ENCODE measurements at places on chromosomes 12 and 14.

- DNase-seq = no peak
Observed at GRCh38 chr12:40464121-40464520, 228.1 kb upstream of the CNTN1 start.

DNA sequence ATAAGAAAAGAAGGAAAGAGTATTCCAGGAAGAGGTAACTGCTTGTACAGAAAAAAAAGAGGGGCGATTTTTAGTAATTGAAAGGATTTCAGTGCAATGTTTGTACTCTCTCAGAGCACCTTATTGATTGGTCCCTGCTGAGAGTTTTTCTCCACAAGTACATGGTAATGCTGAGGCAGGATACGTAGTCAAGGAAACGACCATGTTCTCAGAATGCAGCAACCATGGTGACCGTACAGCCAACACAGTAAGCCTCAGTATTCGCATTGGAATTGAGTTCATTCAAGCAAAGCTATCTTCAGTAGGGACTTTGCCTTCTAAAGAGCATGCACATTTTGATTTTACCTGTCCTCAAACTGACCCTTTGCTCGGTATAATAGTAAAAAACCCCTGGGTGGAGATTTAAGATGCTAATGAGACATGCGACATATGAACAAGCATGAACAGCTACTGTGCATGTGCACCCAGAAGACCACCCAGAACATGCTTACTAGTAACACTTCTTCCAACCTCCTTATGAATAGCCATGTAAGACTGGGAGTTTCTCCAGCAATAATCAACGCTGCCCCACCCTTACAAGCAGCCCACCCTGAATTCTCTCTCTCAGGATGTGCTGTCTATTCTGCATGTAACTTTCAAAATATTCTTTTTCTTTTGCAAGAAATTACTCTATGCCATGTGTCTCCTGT, 6.2 kb upstream of the SLC41A2 start:
- DNase-seq = no peak

- no peak for DNase-seq
Observed at GRCh38 chr14:87034680-87035079, 958.3 kb downstream of the GALC start.

DNA sequence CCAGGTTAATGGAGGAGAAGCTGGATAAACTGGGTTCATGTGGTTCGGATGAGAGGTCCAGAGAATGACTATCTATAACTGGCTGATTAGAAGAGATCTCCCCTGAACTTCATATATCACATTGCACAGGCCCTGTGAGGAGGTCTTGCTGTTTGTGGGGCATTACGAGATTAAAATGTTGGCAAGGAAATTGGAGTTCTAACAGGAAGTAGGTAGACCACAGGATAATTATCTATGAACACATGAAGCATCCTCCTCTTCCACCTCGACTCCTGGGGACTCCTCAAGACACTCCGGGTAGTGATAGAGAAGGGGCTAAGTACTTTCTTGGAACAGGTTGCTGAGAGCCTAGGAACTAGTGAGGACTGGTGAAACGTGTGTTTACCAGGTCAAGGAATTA, 418.8 kb downstream of the KCNH5 start:
- DNase-seq = no peak

- no peak for DNase-seq
Observed at GRCh38 chr12:3045494-3045893, 31.7 kb upstream of the TSPAN9 start.

- DNase-seq = no peak
Observed at GRCh38 chr12:12508612-12509011, 54.1 kb downstream of the DUSP16 start.

DNA sequence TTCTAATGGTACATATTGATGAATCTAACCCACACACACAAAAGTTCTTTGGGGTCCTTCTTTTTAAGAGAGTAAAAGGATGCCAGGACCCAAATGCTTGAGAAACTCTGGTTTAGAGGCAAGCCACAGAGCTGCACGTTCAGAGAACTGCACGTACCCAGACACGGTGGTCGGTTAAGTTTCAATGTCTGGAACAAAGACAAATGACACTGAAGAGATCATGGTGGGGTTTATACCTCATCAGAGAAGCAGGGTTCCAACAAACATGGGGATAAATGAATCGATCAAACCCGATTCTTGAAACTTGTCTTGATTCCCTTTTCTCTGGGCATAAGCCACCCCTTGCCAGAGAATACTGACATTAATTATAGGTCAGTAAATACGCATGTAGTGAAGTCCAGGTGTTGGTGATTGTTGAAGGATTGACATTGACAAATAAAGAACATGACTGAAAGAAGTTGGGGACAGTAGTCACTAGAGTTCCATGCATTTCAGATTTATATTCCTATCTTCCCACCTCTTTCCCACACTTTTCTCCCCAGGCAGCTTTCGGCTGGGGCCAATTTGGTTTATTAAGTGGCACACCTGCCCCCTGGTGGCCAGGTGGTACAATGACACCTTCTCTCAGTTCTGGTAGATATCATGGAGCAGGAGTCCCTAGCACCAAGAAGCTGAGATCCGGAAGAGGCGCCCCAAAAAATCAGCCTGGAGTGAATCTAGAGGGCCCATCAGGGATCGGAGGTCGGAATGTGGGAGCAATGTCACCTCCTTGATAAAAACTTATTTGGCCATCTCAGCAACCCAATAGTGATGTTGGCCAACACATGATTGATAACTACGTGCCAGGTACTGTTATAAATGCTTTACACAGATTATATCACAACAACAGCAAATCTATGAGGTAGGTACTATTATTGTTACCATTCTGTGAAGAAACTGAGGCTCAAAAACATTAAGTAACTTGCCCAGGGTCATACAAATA, 17.8 kb upstream of the HDAC7 start:
- DNase-seq = no peak

DNA sequence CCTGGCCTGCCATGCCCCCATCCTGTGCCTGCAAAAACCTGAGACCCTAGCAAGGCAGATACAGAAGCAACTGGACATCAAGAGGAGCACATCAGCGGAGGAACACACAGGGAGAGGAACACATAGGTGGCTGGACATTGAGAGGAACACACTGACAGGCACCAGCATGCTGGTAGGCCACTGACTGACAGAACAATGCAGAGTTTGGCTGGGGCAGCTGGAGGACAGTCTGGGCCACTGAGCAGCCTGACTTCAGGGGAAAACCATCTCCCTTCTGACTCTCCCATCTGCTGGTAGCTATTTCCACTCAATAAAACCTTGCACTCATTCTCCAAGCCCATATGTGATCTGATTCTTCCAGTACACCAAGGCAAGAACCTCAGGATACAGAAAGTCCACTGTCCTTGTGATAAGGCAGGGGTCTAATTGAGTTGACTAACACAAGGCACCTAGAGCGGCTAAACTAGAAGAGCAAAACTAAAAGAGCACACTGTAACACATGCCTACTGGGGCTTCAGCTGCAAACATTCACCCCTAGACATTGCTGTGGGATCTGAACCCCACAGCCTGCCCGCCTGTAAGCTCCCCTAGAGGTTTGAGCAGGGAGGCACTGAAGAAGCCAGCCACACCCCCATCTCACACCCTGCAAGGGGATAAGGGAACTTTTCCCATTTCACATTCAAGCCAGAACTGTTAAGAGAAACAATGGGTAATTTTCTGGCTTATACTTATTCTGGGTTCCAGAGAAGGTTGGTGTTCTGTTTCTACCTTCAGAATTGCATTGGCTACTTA, 22.1 kb downstream of the CLECL1 start:
- no peak for DNase-seq

DNA sequence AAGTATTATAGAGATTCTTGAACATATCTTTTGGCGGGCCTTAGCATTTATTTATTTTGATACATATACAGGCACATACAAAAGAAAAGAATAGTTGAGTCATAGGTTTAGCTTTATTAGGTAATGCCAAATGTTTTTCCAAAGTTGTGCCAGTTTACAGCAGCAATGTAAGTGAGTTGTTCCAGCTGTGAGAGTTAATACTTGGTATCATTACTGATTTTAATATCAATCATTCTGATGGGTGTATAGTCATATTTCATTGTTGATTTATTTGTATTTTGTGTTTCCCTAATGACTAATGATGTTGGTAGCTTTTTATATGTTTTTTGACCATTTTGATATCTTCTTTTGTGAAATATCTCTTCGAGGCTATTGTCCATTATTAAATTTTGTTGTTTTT, 122.4 kb downstream of the MIPOL1 start:
- DNase-seq = no peak

GRCh38 chr12:47838286-47838931, 18.7 kb upstream of the HDAC7 start:
- DNase-seq = no peak

GRCh38 chr12:131827961-131828534, at the start of gene MMP17:
Gene MMP17, plus strand, starts transcription at chr12:131828393. Its CDS starts 102 bp downstream, at chr12:131828495.
- no peak for DNase-seq

DNA sequence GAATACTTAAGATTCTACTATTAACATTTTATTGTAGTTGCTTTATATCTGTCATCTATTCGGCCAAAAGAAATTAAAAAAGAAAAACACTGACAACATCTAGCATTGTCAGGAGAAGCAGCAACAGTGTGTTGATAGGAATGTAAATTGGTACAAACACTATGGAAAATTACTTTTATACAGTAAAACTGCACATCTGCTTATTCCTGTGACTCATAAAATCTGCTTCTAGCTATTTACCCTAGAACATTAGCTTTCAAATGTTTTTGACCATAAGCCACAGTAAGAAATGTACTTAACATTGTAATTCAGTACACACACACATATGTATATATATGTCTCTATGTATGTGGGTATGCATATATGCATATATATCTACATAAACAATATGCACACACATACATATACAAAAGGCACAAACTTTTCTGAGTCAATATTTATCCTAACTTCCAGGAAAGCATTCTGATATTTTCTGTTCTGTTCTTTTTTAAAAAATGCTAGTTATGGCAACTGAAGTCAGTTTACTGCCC, 278.9 kb upstream of the GARIN2 start:
- no peak for DNase-seq

DNA sequence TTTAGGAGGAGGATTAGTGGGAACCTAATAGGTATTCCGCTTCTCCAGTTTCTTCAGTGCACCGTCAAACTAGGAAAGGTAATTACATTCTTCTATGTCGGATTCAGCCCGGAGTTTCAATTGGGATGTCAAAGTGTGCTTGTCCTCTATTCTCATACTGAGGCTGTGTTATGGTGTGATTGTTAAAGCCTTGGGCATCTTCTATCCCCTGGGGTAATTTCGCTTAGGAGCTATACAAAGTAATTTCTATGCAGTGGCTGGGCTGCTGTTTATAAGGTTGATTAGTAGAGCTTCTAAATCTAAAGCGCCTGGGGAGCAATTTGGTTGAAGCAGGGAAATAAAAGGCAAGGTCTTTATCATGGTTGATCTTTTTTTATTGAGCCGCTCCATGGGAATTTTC, 399.6 kb downstream of the ZFP36L1 start:
- DNase-seq = no peak

GRCh38 chr14:98489115-98489514, 782.9 kb downstream of the BCL11B start:
- DNase-seq = no peak

DNA sequence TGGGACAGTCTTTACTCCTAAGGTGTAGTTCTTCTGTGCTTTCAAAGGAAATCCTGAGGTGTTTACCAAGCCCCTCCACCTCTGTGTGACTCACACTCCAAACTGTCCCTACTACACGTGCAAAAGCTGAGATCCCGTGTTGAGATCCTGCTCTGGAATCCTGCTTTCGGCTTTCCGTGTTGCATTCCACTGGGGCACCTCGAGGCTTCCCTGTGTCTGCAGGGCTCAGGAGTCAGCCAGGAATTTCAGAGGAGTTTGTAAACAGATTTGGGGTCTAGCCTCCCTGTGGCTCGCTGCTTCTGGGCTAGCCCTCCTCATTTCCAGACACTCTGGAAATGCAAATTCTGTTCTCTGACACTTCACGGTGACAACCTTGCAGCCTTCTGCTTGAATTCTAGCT, 48.4 kb downstream of the CACNA2D4 start:
- no peak for DNase-seq

GRCh38 chr12:126447346-126447745, 1382.1 kb downstream of the AACS start:
- no peak for DNase-seq

GRCh38 chr14:91272341-91273272, 28.1 kb upstream of the GPR68 start:
- no peak for DNase-seq

- DNase-seq = no peak
Observed at GRCh38 chr14:89266754-89267153, 150.3 kb downstream of the FOXN3 start.

DNA sequence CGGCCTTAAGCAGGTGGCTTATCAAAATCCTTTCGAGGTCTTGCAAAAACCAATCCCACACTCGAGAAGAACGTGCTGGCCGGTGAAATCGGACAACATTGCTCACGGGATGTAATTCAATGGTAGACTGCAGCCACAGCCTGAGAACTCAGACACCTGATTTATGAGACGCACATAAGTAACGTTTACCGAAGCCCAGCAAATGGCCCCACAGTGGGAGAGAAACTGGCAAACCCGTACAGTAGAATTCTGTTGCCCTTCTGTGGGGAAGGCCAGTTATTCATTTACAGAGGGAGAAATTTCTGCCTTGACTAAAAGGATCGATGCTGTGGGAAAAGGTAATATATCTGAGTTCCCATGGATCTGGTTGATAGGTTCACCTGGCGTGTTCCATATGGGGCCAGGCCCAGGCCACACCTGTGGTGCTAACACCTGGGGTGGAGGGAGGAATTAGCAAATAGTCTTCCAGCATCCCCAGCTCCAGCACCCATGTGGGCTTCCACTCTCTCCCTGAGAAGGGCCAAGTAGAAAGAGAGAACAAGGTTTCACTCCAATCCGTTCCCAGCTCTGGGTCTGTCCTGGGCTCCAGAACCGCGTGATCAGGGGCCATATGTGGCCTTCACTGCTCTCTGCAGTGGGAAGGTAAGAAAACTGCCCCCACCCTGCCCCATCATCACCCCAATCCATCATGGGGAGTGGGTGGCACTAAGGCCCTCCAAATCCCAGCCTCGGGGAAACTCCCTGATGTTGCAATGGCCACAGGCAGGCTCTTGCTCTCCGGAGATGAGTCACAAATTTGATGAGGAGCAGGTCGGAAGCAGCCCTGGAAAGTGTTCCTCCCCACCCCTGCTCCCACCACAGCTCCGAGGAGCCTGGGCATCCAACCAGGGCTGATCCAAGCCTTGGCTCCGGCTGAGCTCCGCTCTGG, 12.7 kb downstream of the BDKRB1 start:
- DNase-seq = no peak

DNA sequence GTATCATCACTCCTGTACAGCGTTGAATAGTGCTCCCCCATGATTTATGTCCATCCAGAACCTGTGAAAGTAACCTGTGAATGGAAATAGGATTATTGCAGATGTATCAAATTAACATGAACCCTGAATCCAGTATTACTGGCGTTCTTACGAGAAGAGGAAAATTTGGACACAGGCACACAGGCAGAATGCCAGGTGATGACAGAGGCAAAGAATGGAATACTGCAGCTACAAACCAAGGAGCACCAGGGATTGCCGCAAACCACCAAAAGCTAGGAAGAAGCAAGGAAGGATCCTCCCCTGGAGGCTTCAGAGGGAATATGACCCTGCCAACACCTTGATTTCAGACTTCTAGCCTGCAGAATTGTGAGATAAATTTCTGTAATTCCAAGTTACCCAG, 113.5 kb upstream of the EGLN3 start:
- no peak for DNase-seq

All from esophagus squamous epithelium (tissue), 5 donors.